ENCODE measurements at places on chromosomes 1 and 21.

GRCh38 chr1:95876276-95876675 is 642.3 kb downstream of the RWDD3 start:
- DNase-seq = no peak
- no peaks in the 10 kb centered on the region for H3K4me1 ChIP-seq
- H3K36me3 ChIP-seq = no peaks in the 10 kb centered on the region
- no peak overlapping the region for H3K4me3 ChIP-seq
- no peaks in the 10 kb centered on the region for H3K27me3 ChIP-seq

- no peak overlapping the region for H3K4me3 ChIP-seq
- H3K4me1 ChIP-seq = no peaks in the 10 kb centered on the region
- H3K27ac ChIP-seq = no peak overlapping the region
- DNase-seq = peak; percentile 33
- no peaks in the 10 kb centered on the region for H3K36me3 ChIP-seq
Observed at GRCh38 chr1:88029142-88029541, 654.9 kb upstream of the PKN2 start.

DNA sequence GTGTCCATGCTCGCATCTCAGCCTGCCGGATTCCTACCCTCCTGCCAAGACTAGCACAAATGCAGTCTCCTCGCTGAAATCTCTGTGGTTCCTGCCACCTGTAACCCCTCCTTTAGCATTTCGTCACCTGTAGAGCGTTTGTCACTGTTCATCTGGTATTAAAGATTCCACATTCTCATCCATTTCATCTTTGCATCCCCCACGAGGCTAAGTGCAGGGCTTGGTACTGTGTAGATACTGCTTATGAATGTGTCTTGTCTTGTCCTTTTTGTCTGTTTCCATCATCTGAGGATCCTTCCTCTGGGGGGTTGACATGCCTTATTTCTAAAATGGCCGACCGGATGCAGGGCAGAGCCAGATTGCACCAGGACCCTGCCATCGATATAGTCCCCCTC is 53.7 kb upstream of the DNAJC6 start:
- no peak for DNase-seq
- H3K27me3 ChIP-seq = no peaks in the 10 kb centered on the region
- H3K36me3 ChIP-seq = no peaks in the 10 kb centered on the region
- no peak overlapping the region for H3K4me3 ChIP-seq
- 0 out of 2 replicates have a peak, but pooled peaks cover 5% of the 10 kb centered on the region for H3K4me1 ChIP-seq
- H3K27ac ChIP-seq = no peak overlapping the region

DNA sequence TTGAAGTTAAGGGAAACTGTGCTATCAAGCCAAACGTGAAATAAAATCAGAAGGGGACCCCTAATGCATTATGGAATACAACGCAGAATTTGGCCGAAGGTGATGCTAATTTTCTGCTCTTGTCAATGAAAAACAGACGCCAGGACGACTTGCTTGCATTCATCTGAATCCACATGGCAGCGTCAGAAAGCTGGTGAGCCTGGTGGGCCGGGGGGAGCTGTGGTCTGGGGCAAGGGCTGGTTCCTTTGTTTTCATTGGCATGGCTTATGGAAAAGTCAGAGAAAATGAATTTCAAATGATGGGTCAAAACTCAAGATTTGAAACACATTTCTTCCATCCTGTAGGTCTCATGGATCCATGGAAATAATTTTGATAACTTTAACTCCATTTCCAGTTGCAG is 86.4 kb upstream of the RUNX1 start:
- no peak overlapping the region for H3K27ac ChIP-seq
- no peaks in the 10 kb centered on the region for H3K27me3 ChIP-seq
- peaks cover 27% of the 10 kb centered on the region for H3K4me1 ChIP-seq
- H3K4me3 ChIP-seq = no peak overlapping the region
- no peak for DNase-seq
- H3K36me3 ChIP-seq = no peaks in the 10 kb centered on the region

DNA sequence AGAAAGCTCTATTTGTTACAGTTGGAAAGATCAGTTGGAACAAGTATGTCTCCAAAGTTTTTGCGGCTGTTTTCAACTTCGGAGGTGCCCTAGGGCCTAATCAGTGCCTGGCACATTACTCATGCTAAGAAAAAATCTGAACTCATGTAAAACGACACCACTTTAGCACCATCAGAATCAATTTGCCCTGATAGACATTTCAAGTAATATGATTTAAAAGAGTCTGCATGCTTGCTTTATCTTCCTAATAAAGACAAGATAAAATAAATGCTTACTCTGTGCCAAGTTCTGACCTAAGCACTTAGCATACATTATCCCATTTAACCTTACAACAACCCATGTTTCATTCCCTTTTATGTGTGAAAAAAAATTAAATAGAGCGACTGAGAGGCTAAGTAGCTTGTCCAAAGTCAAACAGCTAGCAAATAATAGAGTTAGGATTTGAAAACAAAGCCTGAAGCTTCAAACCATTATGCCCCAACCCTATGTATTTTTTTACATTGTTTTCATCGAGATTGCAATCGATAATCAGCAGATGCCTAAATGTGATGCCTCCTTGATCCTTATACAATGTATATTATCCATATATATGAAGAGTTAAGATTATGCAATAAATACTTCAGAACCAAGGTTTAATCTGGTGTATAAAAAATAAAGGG is 91.3 kb downstream of the DENND1B start:
- no peak overlapping the region for H3K27ac ChIP-seq
- no peak overlapping the region for H3K4me3 ChIP-seq
- DNase-seq = no peak
- H3K4me1 ChIP-seq = no peaks in the 10 kb centered on the region
- no peaks in the 10 kb centered on the region for H3K27me3 ChIP-seq

DNA sequence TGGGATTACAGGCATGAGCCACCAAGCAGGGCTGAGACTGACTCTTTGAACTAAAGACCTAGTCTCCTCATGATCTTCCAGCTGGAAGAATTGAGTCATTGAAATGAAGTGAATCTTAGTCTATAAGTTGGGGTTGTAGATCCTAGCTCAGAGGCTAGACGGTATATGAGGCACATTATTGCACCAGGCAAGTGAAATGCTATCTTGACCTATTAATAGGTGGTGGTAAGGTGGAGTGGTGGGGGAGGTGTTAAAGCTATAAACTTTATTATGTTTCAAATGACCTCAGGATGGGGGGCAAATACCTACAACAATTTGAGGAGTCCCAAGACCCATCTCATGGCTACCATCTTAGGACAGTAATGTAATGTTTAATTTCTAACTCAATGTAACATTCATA is 36.8 kb upstream of the SLC16A1 start:
- no peak overlapping the region for H3K27ac ChIP-seq
- DNase-seq = peak; percentile 34
- no peak overlapping the region for H3K4me3 ChIP-seq
- H3K4me1 ChIP-seq = peaks cover 15% of the 10 kb centered on the region
- no peaks in the 10 kb centered on the region for H3K27me3 ChIP-seq

- peaks cover 3% of the 10 kb centered on the region for H3K4me1 ChIP-seq
- no peak overlapping the region for H3K4me3 ChIP-seq
- no peaks in the 10 kb centered on the region for H3K27me3 ChIP-seq
- peaks cover 12% of the 10 kb centered on the region for H3K36me3 ChIP-seq
- no peak for DNase-seq
- H3K27ac ChIP-seq = no peak overlapping the region
Observed at GRCh38 chr1:218304281-218305039, 19.4 kb downstream of the RRP15 start.

DNA sequence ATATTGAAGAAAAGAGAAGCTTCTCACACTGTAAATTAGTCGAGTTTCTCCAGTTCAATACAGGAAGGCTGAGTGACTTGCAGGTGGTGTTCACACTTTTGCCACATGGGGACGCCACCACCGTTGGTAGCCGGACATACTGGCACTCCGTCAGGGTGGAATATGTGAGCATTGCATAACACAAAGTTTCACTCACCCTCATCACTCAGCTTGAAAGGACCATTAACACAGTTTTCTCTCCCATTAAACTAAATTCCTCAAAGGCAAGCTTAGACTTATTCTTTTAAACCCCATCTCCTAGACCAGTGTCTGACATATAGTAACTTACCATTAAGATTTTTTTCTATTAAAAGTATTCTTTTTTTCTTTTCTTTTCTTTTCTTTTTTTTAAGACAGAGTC is 105.3 kb upstream of the SERBP1 start:
- H3K4me1 ChIP-seq = peaks cover 8% of the 10 kb centered on the region
- no peaks in the 10 kb centered on the region for H3K36me3 ChIP-seq
- peak; percentile 93 for DNase-seq
- H3K27ac ChIP-seq = peak overlapping the region; percentile 27

DNA sequence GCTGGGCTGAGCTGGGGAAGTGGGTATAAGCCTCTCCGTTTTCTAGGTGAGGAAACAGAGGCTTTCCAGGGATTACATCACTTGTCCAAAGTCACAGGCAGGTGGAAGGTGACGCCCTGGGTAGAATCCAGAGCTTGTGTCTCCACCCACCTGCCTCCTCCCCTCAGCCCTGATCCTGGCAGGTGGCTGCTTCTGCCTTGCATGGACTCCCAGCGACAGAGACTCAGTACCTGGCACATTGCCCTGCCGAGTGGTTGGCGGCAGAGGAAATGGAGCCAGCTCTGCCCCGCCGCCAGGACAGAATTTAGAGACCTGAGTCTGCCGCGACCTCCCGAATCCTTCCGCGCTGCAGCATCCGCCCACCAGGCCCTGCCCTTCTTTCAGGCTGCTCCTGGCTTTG is 2.1 kb downstream of the PLA2G2E start:
- DNase-seq = no peak
- no peak overlapping the region for H3K27ac ChIP-seq
- no peaks in the 10 kb centered on the region for H3K36me3 ChIP-seq
- no peak overlapping the region for H3K4me3 ChIP-seq

- DNase-seq = no peak
- no peak overlapping the region for H3K27ac ChIP-seq
- H3K27me3 ChIP-seq = no peaks in the 10 kb centered on the region
- H3K36me3 ChIP-seq = no peaks in the 10 kb centered on the region
- no peak overlapping the region for H3K4me3 ChIP-seq
Observed at GRCh38 chr1:62142496-62142895, 52.2 kb upstream of the L1TD1 start.

DNA sequence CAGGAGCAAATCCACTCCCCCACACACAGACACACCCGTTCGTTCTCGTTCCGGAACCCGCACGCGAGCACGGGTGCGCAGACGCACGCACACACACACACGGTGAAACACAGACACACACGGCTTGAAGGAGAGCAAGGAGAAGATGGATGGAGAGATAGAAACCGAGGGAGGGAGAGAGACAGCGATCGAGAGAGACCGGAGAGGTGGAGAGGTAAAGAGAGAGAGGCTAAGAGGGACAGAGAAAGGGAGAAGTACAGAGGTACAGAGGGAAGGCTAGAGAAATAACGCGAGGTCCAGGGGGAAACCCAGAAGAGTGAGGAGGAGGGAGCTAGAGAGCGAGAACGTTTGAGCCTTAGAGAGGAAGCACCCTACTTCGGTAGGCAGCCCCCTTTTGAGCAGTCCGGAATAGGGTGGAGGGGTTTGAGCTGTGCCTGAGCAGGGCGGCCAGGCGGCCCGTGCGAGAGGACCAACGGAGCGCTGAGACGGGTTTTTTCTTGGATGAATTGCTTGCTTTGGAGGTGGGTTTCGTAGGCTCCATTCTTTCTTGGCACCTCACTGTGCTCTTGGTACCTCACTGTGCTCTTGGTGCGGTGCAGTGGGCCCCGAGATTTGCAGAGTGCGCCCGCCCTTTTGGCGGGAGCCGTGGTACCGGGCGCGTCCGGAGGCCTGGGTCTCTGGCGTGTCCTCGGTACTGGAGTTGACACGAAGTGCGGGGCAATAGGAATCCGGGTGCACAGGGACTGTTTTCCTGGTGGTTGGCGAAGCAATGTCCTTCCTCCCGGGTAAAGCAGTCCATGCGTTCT is 88.4 kb upstream of the RHOU start:
- peak overlapping the region; percentile 41 for H3K27ac ChIP-seq
- H3K27me3 ChIP-seq = no peaks in the 10 kb centered on the region
- DNase-seq = peak; percentile 75
- H3K36me3 ChIP-seq = no peaks in the 10 kb centered on the region

- no peaks in the 10 kb centered on the region for H3K36me3 ChIP-seq
- no peak overlapping the region for H3K27ac ChIP-seq
- no peaks in the 10 kb centered on the region for H3K4me1 ChIP-seq
- H3K4me3 ChIP-seq = no peak overlapping the region
- DNase-seq = peak; percentile 75
Observed at GRCh38 chr1:148315071-148315811, 163.2 kb upstream of the NBPF11 start.

DNA sequence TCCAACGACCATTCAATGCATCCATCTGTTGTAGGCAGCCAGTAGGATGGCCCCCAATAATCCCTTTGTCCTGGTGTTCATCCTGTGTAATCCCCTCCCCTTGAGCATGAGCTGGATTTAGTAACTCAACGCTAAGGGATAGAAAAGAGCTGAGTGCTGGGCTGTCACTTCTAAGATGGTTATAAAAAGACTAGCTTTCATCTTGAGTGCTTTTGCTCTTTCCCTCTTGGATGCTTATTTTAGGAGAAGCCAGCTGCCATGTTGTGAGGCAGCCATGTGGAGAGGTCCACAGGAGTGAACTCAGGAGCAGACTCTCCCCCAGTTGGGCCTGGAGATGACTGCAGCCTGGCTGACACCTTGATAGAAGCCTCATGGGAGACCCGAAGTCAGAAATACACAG is 401.5 kb downstream of the VAV3 start:
- H3K4me3 ChIP-seq = no peak overlapping the region
- no peaks in the 10 kb centered on the region for H3K27me3 ChIP-seq
- no peaks in the 10 kb centered on the region for H3K4me1 ChIP-seq
- H3K36me3 ChIP-seq = no peaks in the 10 kb centered on the region

DNA sequence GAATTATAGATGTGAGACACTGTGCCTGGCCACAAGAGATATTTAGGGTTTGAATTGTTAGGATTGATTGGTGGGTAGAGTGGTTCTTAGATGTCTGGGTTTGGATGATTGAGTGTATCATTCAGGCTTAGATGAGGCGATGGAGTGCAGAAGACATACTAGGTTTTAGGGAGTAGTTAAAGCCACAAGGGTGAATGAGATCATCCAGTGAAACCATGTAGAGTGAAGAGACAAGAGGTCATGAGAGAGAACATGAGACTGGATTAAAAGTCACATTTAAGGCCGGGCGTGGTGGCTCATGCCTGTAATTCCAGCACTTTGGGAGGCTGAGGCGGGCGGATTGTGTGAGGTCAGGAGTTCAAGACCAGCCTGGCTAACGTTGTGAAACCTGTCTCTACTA is 37.2 kb downstream of the ZFYVE9 start:
- H3K4me3 ChIP-seq = no peak overlapping the region
- no peak for DNase-seq

DNA sequence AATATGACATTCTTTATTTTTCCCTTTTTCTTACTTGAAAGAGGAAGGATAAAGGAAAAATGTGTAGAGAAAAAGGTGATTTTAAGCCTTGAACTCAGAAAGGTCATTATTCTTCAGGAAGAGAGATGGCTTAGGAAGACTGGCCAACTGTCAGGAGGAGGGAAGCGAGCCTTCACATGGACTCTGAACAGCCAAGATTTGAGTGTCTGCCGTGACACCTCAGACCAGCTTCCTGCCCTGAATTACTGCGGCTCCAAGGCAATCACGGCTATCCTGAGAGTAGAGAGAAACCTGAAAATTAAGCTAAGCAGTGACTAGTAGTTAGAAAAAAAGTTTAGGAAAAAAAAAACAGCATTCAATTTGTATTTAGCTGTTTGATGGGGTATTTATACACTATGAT is 314.7 kb downstream of the KCNH1 start:
- H3K27me3 ChIP-seq = no peaks in the 10 kb centered on the region
- H3K27ac ChIP-seq = no peak overlapping the region
- H3K4me3 ChIP-seq = no peak overlapping the region
- no peak for DNase-seq

All from GM23248 (cell line).